ENCODE measurements at places on chromosomes 7 and 10.

GRCh38 chr10:75651417-75651816 lies 220.0 kb downstream of the LRMDA start:
- no peak for DNase-seq

DNA sequence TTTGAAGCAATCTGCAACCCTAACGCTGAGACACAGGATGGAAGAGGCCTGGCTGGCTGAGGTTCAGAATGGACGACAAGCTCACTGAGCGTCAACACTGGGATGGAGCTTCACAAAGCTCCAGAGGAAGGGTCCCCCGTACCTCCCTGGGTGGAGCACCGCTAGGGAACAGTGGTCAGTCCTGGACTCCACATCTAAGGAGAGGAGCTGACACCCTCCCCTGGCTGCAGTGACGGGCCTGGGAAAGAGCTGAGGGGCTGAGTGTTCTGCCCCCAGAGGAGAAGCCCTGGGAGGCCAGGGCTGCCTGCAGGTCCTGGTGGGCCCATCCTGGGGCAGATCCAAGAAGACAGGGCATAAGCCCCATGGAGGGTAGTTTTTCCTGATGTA lies 146.2 kb downstream of the ARHGAP22 start:
- no peak for DNase-seq

DNA sequence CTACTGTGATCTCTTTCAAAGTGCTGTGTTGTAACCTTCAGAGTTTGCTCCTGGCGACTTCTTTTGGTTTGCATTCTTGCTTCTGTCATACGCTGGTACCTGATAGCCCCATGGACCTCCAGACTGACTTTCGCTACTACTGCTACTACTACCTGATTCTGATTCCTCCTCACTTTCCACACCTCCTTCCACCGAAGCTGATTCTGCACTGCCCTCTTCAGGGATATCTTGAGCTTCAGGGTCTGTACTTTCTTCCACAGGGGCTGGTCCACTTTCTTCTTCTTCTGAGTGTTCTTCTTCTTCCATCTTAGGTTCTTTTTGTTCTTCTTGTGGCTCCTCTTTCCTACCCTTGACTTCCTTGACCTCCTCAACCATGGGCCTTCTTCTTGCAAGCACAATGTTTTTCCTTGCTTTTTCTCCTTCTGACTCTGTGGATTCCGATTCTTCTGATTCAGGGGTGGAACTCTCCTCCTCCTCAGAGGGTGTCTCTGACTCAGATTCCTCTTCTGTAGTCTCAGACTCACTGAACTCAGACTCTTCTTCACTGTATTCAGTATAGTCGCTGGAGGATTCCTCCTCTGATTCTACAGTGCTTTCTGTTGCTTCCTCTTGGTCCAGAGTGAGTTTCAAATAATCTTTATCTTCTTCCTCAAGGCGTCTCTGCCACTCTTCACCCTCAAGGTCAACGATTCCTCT lies 992.2 kb downstream of the PCDH15 start:
- DNase-seq = no peak

GRCh38 chr7:43314379-43315158 lies 202.1 kb downstream of the HECW1 start:
- no peak for DNase-seq

DNA sequence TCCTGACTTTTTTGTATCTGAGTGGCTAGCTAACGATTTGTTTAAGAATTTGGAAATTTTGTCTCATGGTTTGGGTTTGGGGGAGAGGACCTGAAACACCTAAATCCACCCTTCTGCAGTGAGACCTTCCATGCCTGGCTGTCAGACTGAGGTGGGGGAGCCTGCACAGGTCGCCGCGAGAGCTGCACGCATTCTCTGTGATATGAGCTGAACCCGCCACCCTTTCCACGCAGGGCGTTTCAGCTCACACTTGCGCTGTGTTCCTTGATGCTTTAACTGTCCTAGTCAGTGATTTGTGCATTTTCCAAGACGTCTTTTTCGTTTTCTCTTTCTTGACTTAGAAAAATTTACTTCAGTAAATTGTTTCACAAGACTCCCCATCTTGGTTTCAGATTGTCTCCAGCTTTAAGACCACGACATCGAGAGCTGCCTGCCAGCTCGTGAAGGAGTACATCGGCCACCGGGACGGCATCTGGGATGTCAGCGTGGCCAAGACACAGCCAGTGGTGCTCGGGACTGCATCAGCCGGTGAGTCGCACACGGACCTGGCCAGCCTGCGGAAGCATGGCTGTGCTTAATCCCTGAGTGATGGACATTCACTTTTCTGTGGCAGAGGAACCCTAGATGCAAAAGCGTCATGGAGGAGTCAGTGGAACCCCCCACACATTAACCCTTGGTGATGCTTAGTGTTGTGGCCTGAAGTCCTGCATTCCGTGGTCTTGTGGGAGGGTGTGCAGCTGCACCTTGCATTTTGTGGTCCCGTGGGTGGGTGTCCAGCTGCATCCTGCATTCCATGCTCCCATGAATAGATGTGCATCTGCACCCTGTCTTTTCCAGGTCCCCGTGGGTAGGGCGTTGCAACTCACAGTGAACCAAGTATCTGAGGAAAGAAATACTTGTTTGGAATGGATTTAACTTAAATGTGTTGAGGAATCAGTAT lies 28.1 kb downstream of the WDR37 start:
- no peak for DNase-seq

DNA sequence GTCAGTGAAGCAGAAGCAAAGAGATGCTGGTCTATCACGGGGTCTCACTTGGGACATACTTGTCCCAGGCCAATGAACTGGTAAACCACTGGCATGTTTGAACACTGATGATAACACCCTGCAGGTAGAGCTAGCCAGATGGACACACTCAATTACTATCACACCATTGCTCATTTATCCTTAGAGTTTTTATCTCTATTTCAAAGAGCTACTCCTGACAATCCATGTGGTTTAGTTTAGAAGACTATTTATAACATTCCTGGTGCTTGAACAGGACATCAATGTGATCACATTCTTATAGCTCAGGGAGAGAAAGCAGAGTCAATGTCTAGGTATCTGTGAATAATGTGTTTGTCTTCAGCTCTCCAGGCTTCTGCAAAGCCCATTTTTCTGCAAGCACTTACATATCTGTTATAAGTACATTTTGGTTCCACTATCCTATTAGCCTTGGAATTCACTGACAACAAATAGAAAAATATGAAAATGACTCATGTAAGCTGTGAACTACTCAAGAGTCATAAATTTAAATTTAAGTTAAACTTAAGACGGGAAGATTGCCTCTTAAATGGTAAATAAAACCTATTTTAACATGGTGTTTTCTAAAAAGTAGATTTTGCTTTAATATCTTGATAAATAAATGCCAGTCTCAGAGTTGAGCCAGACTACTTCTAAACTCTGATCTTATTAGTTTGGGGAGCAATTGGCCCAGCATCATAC lies 106.7 kb upstream of the MBL2 start:
- no peak for DNase-seq

GRCh38 chr7:43242628-43243255 lies 130.3 kb downstream of the HECW1 start:
- DNase-seq = no peak

DNA sequence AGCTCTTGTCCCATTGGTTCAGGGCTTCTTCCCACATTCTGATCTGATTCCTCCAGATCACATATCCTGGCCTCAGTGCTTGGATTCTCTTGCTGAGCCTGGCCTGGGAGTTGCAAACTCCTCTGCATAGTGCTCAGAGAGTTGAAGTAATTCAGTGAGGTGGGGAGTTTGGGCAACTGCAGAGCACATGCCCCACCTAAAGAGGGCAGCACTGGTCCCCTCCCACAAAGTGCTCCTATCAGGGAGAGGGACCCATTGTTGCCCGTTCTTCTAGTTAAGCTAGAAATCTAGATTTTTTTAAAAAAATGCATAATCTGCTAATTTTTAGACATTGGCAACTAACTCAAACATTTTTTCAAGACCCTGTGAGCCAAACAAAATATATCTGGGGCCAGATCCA lies 45.1 kb downstream of the CHN2 start:
- no peak for DNase-seq

- DNase-seq = no peak
Measured at GRCh38 chr7:97149843-97150242, 32.3 kb downstream of the SDHAF3 start.

DNA sequence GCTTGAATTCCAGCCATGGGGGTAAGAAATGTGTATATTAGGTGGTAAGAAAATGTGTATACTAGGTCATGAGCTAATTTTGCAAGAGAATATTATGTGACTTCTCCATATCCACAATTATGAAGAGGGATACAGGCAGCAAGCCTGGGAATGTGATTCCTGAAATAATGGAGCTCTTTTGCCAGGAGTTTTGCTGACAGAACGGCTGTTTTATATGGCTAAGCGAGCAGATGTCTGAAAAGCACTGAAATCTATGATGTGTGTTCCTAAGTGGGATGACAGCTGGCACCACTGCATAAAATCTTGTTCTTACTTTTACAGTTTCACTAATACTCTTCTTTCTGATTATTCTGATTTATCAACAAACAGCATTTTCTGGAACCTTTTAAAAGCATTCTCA lies 386.0 kb upstream of the HPS1 start:
- DNase-seq = no peak

GRCh38 chr10:68619595-68619994 lies 59.5 kb downstream of the TET1 start:
- DNase-seq = no peak

- DNase-seq = no peak
Measured at GRCh38 chr10:70034232-70034631, 18.4 kb upstream of the MACROH2A2 start.

DNA sequence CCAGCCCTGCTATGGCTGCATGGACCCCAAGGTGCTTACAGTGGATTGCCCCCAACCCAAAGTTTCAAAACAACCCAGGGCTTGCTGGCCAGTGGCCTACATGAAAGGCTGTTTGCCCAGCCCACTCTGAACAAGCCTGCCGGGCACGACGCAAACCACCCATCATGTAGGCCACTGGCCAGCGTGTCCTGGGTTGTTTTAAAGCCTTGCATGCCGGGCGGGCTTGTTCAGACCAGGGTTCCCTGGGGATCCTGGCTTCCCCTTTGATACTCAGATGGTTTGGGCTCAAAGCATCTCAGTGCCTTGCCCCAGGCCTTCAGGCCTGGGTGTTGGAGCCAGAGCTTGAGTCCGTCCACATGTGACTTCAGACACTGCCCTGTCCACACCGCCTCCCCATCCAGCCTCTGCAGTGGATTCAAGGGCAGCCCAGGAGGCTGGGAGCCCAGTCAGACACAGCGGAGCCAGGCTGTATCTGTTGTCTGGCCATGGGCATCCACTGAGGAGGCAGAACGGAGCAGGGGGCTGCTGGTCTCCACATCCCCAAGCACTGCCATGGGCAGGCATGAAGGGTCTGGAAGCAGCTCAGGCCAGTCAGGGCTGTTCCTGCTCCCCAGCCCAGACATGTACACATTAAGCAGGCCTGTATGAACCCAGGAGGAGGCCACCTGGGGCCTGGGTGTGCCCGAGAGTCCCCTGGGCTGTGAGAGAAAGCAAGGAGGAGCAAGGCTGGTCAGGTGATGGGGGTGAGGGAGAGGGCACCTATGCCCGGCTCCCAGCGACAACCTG lies 4.0 kb upstream of the ADIRF start:
- DNase-seq = no peak

DNA sequence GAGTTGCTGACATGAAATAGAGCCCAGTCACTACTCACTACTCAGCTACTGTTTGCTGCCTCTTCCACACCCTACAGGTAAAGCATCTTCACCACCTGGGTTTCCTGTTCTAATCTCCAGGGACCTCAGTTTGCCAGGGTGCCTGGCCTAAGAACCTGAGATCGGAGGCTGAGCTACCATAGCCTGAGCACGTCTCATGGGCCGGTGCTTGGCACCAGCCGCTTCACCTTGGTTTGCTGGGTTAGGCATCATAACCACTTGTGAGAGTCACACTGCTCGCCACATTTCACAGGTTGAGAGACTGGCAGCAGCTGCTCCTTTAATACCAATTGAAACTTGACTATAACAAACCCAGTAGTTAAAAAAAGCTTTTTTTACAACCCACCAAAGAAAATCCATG lies 75.1 kb downstream of the EMX2 start:
- DNase-seq = no peak

GRCh38 chr10:53022611-53023088 lies 250.1 kb upstream of the MBL2 start:
- no peak for DNase-seq

DNA sequence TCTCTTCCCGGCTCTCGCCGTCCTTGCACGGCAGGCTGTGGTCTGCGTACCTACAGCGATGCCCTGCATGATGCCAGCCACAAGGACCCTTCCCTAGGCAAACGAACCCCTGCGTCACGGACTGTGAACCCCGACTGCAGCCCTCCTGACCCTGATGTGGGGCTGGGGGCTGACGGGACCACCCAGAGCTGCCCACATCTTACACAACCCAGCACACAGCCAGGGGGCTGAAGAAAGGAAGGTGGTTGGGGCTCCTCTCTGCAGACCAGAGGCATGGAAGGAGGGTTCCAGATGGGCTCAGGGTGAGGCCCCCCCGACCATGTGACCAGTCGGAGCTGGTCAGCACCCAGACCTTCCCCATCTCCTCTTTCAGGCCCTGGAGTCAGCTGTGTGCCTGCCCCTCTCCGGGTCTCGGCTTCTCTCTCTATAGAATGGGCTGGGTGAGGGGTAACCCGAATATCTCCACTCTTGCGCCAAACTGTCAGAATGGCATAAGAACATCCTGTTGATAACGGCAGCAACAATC lies 41.4 kb downstream of the EBF3 start:
- DNase-seq = no peak

DNA sequence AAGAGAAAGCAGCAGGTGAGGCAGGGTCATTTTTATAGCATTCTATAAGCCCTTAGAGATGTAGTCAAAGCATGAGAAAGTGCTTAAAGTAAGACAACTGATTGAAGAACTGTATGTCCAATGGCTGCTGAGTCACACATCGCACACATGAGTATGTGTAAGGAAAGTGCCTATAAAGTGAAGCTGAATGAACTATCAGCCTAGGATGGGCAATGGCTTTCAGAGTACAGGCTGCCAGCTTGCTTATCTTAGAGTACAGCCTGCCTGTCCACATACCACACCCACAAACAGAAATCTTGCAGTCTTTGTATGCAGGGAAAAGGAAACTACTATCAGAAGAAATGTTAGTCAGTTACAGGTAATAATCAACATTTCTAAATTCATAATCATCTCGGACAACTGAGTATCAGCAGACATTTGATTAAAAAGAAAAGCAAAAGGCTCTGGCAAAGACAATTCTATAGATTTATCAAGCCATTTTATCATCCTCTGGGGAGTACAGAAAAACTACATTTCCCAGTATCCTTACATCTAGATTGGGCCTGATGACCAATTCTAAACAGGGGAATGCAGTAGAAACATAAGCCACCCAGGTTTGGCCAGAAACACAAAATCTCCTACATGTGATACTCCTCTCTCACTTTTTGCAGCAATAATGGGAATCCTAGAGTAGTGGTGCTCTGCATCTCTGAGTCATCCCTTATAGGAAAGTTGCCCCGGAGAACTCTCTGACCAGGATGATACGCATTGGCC lies 16.2 kb upstream of the EPHB6 start:
- no peak for DNase-seq

- DNase-seq = no peak
Measured at GRCh38 chr7:55083206-55083605, 64.4 kb downstream of the EGFR start.
